ENCODE measurements at places on chromosomes 1 and 21.

- no peak for DNase-seq
Measured at GRCh38 chr1:161091093-161091492, 1.7 kb upstream of the NECTIN4 start.

DNA sequence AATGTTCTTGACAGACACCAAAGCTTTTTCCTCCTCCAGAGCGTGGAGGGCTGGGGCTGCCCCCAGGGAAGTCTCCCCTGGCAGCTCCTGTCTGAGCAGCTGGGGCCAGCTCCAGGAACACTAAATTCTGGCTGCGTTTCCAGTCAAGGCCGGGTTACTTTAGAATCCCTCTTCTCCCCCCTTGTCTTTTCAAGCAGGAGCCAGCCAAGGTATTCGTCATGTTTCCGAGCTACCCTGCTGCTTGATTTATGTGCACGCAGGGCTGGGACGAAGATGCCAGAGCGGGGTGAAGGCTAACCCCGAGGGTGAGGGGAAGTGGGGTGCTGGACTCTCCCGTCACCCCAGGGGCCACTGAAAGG is 68.1 kb upstream of the ANGPTL1 start:
- DNase-seq = no peak

- DNase-seq = no peak
Measured at GRCh38 chr1:93964096-93964776, 55.0 kb upstream of the GCLM start.

DNA sequence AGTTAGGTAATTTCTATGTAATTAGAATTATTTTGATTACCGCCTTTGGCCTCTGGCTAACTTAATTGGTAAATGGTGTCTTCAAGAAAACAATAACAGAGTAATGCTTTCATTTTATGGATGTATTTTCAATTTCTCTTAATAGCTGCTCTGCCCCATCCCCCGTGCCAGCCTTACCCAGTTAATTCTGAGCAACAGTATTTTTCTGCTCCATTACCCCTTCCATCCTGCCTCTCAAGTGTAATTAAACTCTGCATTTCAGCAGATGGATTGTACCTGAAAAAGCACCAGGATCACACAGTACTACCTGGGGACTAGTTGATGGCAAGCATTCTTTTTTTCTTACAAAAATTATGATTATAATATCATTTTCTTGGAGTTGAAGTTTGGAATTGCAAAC is 104.2 kb downstream of the KIAA0319L start:
- no peak for DNase-seq

GRCh38 chr1:24921938-24922662 is 8.0 kb downstream of the RUNX3 start:
- DNase-seq = no peak

DNA sequence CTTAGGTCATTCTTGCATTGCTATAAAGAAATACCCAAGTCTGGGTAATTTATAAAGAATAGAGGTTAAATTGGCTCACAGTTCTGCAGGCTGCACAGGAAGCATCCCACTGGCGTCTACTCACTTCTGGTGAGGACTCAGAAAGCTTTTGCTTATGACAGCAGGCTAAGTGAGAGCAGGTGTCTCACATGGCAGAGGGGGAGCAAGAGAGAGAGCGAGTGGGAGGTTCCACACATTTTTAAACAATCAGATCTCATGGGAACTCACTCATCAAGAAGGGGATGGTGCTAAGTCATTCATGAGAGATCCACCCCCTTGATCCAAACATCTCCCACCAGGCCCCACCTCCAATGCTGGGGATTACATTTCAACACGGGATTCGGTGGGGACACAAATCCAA is 13.6 kb upstream of the RGS4 start:
- peak; percentile 20 for DNase-seq

- no peak for DNase-seq
Measured at GRCh38 chr1:156901966-156902915, 8.7 kb downstream of the PEAR1 start.

DNA sequence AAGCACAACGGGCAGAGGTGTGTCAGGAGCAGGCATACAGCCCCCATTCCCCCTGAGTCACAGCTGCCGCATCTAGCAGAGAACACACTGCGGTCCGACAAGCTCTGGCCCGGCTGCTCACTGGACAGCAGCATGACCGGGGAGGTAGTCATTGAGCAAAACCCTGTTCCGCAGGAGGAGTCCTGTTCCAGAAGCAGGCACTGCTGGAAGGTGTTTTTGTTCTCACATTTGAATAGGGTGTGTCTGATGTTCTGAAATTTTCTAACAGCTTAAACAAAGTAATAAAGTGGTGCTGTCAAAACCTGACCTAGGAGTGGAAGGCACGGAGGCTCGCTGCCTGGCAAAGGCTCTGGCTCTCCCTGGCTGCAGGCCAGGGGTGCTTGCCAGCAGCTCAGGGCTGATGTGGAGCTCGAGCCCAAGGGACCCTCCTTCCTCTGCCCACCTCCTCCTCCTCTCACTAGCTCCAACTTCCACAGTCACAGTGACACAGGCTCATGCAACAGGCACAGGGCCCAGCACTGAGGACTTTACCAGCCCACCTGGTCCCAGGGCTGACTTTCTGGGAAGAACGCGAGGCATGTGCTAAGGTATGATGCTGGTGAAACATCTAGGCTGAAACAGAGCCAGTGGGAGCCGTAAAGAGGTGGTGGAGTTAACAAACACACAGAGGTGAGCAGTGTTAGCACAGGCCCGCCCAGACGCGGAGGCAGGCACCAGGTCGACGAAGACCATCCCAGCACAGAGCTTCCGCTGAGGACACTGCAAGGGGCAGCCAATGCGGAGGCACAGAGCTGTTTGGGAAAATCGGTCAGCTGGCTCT is 118.6 kb upstream of the IFFO2 start:
- no peak for DNase-seq

- no peak for DNase-seq
Measured at GRCh38 chr1:2324553-2325366, 66.6 kb downstream of the MORN1 start.

- no peak for DNase-seq
Measured at GRCh38 chr1:184769241-184769640, 14.6 kb upstream of the EDEM3 start.

DNA sequence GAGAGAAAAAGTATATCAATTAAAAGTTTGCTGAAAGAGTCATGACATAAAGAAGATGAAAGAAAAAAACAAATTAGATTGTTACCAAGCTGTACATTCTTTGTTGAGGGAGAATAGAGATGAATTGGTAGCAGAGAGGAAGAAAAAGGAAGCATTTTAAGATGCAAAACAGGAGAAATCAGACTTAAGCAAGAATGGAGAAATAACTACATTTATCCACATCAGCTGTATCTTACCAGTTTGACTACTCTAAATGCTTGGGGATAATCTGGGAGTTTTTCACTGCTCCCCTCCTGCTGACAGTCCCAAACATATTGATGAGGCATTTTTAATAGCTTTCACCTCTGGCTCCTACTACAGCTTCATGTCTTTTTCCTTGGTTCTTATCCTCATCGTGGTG is 16.8 kb upstream of the PTPRC start:
- no peak for DNase-seq

DNA sequence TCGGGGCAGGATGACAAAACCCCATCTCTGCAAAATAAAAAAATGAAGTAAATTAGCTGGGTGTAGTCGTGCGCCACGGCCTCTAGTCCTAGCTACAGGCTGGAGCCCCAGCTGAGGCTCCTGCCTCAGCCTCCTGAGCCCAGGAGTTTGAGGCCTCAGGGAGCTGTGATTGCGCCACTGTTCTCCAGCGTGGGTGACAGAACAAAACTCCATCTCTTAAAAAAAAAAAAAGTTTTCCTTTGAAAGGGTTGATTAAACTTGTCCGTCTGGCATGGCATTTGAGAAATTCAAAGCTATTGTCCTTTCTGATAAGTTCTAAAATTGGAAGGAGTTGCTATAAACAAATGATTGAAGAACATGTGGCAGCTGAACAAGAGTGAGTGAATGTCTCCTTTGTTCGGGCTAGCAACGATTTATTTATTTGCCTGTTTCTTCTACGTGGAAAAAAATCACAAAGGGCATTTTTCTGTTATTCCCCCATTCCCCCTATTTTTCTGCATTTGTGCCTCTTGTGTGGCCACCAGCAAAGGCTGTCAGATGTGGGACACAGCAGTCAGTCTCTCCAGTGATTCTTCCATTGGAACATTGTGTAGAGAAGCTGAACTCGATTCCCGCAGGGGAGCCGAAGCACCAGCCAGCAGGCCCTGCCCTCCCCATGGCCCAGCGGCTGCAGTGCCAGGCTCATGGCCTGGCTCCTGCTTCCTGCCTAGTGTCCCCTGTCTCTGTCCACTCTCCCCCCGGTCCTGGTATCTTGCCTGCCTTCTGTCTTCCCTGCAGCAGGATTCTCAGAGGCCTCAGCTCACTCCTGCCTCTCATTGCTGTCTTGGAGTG is 21.5 kb upstream of the PWP2 start:
- no peak for DNase-seq

DNA sequence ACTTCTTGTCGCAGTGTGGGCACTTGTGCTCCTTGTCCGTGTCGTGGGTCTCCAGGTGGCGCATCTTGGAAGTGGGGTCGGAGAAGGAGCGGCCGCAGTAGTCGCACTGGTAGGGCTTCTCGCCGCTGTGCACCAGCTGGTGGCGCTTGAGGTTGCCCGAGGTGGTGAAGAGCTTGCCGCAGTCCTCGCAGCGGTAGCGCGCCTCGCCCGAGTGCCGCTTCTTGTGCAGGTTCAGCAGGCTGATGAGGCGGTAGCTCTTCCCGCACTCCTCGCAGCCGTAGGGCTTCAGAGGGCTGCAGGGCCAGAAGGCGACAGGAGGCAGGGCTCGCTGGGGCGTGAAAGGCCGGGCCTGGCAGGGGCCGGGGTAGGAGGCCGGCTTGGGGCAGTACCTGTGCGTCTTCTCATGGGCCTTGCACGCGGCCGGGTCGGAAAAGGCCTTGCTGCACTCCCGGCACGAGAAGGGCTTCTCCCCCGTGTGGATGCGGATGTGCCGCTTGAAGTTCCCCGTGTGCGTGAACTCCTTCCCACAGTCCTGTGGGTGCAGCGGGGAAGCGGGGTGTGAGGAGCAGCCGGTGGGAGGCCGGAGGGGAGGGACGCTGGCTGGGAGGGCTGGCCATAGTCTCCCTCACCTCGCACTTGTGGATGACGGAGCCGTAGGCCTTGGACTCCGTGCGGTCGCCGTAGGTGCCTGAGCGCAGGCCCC is 31.4 kb downstream of the ZBTB17 start:
- no peak for DNase-seq

- DNase-seq = peak; percentile 2
Measured at GRCh38 chr1:181981821-181982220, 79.7 kb downstream of the ZNF648 start.

- DNase-seq = no peak
Measured at GRCh38 chr1:89611721-89612120, 21.2 kb upstream of the LRRC8C start.

GRCh38 chr1:117164209-117164608 is 42.7 kb upstream of the TRIM45 start:
- DNase-seq = no peak

DNA sequence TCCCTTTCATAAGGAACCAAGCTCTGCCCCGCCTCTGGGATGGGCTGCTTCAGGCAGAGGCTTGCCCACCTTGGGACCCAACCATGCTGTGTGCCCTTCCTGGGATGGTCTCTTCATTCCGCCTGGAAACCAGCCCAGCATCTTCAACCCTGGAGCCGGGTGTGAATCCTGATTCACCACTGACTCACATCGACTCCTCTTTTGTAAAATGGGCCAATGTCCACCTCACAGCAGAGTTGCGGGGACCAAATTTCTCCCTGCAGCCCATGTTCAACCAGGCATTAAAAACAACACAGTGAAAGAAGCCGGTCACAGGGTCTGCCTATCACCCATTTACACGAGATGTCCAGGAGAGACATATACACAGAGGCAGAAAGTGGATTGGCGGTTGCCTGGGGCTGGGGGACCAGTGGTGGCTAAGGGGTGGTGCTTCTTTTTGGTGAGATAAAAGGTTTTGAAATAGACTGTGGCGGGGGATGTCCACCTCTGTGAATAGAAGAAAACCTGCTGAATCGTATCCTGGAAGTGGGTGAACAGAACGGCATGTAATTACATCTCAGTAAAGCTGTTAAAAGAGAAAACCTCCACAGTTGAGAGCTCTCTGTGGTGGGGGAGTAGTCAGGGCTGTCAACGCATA is 6.9 kb upstream of the GPR153 start:
- DNase-seq = no peak

DNA sequence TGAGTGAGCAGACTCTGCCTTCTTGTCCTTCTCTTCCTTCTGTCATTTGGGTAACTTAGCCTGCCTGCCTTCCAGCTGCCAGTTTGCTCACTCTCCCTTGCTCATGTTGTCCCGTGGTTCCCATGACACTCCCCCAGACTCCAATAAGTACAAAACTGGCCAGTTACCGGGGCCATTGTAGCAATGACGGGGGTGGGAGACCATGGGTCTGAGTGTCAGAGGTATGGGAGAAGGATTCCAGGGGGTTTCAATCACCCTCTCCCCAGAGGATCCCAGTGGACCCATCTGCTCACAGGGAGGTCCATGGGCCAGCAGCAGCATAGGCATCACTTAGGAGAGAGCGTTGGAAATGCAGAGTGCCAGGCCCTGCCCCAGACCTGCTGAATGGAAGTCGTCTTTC is 51.3 kb downstream of the CAPN9 start:
- no peak for DNase-seq

- no peak for DNase-seq
Measured at GRCh38 chr1:188004849-188005248, 1176.1 kb downstream of the PLA2G4A start.

DNA sequence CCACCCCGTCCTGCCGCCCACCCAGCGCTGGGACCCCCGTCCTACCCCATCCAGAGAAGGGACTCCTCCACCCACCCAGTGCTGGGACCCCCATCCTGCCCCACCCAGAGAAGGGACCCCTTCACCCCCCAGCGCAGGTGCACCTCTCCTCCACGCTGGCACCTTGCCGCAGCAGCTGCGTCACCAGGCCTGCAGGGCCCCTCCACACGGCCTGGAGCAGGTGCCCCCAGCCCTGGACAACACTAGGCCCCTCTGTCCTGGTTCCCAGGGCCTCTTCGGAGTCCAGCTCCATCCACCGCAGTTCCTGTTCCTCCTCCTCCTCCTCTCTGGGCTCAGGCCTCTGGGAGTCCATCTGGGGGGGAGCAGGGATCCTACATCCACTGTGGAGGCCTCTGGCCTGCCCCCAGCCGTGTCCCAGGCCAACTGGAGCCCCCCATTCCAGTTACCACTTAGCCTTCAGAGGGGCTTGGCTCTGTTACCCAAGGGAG is 378 bp downstream of the ANKRD65 start:
- DNase-seq = peak; percentile 48

- peak; percentile 11 for DNase-seq
Measured at GRCh38 chr1:65512967-65513780, 92.7 kb downstream of the LEPR start.

GRCh38 chr21:39105341-39105765 is 77.9 kb downstream of the PSMG1 start:
- DNase-seq = no peak

GRCh38 chr1:113031171-113031933 is 41.6 kb upstream of the LRIG2 start:
- peak; percentile 12 for DNase-seq

DNA sequence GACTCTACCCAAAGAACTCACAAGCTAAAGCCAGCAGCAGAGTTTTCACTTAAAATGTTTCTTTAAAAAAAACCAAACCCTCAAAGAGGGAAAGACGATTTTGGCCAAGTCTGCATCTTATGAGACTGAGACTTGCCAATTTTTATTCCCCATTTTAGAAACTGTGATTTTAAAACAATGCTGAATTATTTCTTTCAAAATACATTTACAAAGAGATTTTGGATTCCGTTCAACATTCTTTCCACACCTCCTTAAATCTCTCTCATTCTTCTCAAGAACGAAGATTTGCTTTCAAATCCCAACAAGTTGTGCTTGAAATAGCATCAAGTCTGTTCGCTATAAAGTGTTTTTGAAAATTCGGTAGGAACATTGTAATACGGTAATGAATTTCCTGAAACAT is 133.9 kb upstream of the VANGL1 start:
- DNase-seq = no peak

Data from NCI-H524 (cell line).